Lung (tissue), 17 donors: ENCODE measurements at places on chromosomes 16 and 17.

DNA sequence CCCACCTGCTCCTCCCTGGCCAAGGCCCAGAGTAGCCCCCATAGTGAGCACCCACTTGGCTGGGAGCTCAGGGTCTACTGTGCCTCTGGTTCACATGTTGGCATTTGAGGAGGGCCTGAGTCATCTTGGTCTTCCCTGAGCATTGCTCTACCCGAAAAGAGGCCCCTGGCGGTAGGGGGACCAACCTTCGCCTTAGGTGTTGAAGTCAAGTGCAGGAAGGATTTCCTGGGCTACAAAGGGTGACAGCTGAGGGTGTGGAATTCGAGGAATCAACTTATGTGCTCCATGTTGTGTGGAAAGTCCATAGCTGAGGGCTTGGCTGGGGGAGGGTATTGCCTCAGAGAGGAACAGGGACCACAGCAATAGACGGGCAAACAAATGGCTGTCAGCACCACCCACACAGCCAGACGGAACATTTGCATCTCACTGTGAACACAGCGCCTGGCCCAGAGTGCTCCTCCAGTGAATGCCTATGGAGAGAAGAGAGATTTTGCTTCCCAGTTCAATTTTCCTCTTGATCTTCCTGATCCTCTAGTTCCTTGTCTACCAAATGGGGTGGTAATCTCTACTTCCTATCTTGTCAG, 35.6 kb upstream of the NGFR start:
- no peak for DNase-seq

GRCh38 chr16:3874242-3874641, 6.3 kb downstream of the CREBBP start:
- no peak for DNase-seq

DNA sequence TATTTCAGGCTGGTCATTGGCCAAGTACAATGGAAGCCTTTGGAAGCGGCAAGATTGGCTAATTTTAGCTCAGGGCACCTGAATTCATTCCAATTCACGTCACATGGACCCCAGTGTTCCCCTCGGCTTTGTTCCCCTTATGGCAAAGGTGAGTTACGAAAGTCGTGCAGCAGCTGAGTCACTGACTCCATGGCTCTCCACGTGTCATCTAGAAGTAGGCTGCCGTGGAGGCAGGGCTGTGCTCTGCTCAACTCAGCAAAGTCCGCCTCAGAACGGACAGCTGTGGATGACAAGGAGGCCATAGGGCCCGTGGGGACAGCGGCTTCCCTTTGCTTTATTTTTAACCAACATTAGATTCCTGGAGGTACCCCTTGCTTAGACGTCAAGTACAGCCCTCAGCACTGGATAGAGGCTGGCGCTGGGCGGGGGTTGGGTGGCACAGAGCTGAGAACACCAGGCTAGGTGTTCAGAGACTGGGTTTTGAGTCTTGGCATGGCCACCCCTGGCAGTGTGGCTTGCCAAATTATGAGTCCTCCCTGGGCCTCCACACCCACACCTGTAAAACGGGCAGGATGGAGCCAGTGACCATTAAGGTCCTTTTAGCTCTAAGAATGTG, 23.6 kb downstream of the ADAD2 start:
- no peak for DNase-seq

GRCh38 chr16:11640987-11641817, 27.1 kb upstream of the SNN start:
- DNase-seq: peak; percentile 80

DNA sequence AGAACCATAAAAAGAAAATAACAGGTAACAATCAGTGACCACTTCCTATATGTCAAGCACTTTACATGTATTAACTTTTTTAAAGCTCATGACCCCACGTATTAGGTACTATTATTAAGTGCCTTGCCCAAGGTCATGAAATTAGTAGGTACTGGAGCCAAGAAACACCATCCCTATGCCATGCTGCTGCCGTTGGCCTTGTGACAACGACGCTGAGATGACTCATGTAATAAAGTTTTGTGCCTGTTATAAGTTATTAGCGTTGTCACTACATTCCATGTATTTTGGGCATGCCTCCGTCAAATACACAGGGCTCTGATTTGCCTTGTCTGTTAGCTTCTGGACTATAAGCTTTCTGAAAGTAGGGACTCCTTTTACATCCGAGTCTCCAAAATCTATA, 1.4 kb downstream of the BBS2 start:
- no peak for DNase-seq
